Naive thymus-derived CD8-positive, alpha-beta T cell (primary cell): ENCODE measurements at places on chromosomes 11 and 22.

DNA sequence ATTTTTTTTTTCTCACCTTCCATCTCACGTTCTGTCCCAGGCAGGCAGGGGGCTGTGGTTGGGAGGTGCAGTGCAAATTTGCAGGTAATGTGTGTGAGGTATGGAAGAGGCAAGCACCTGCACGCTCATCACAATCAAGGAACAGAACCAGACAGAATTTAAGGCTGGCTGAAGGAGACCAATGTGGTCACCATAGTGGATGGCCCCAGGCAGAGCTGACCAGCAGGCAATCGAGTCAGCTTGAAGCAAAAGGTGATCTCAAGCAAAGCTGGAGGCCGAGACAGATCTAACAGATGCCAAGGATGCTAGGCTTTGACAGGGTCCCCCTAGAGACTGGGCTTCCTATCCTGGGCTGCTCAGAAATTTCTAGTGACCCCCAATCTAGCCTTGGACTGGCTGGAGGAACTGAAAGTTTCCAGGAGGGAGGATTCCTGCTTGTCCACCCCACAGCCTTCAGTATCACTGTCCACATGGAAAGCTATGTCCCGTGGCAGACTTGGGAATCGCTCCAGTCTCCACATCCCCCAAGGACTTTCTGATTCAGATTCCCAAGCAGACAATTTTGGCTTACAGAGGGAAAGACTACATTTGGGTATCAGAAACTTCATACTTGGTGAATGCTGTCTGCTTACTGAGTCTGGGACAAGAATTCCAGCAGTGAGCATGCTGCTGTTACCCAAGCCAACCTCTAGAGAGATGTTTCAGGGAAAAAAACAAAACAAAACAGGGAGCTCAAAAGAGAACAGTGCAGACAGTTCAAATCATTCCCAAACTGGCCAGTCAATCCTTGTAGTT is 9.0 kb upstream of the MICAL3 start:
- peaks cover 2% of the 10 kb centered on the region for H3K4me1 ChIP-seq
- H3K27ac ChIP-seq = no peak overlapping the region
- no peak overlapping the region for H3K4me3 ChIP-seq
- no peaks in the 10 kb centered on the region for H3K27me3 ChIP-seq
- no peaks in the 10 kb centered on the region for H3K36me3 ChIP-seq

DNA sequence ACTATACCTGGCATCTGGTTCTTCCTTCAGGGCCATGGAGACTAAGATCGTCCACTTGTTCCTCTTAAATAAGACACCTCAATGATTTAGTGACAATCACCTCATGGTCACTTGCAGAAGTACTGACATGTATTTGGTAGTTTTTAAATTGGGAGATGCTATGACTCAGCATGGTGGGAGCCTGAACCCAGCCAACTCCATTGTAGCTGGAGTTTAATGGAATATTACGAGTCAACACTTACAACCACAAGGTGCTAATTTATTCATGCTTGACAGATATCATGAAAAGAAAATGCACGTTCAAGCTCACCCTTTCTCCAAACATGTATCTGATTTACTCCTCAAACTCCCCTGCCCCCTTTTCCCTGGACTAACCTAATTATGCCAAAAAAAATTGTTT is 16.6 kb upstream of the APOL3 start:
- peaks cover 5% of the 10 kb centered on the region for H3K4me1 ChIP-seq
- no peaks in the 10 kb centered on the region for H3K27me3 ChIP-seq
- no peak overlapping the region for H3K27ac ChIP-seq

DNA sequence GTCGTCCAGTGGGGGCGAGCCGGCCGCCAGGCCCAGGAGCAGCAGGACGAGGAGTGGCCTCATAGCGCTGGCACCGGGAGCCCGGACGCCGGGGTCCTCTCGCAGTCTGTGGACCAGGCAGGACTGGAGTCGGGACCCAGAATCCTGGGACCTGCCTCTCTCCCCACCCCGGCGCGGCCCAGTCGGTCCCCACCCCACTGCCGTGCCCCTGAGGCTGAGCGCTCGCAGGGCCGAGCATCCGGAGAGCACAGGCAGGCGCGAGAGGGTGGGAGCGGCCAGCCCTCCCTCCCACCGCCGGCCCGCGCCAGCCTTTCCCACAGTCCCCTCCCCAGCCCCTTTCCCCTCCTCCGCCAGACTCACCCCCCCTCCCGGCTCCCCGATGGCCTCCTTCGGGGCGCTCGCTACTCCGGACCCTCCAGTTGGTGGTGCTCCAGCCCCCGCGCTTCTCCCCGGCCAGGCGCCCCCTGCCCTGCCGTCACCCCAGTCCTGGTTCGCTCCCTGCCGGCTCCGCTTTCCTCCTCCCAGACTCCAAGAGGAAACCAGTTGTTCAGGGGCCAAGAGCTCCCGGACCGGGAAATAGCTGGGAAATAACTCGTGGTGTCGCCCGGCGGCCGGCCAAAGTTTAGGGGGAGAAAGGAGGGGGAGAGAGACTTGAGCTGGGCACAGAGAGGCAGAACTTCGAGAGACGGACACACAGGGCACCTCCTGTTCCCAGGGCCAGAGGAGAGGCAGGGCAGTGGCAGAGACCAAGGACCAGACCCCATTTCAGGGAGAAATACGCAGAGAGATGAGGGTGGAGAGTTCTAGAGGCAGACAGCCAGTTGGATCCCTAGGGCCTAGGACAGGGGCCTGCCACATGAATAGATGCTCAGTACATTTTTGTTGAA is at the start of gene C1QTNF5:
Gene C1QTNF5, minus strand, starts transcription at position 549 of the 887 bp plus-strand sequence. Its CDS starts 486 bp downstream, at position 63.
- no peaks in the 10 kb centered on the region for H3K36me3 ChIP-seq
- H3K27ac ChIP-seq = peak within 1 kb of the TSS; percentile 75
- H3K4me3 ChIP-seq = peak within 1 kb of the TSS; percentile 26
- peaks cover 14% of the 10 kb centered on the region for H3K4me1 ChIP-seq
- no peak for DNase-seq

GRCh38 chr11:3604167-3604566 is 37.6 kb downstream of the ART5 start:
- H3K4me1 ChIP-seq = no peaks in the 10 kb centered on the region
- H3K27ac ChIP-seq = no peak overlapping the region

- peaks cover 2% of the 10 kb centered on the region for H3K36me3 ChIP-seq
- peaks cover 8% of the 10 kb centered on the region for H3K4me1 ChIP-seq
- H3K27me3 ChIP-seq = peaks cover 62% of the 10 kb centered on the region
These were observed 449.9 kb downstream of the OPCML start for GRCh38 chr11:133082453-133082781.

GRCh38 chr11:121429556-121429955 is 22.6 kb upstream of the SORL1 start:
- no peak for DNase-seq
- H3K27ac ChIP-seq = peak overlapping the region; percentile 47
- no peak overlapping the region for H3K4me3 ChIP-seq
- H3K27me3 ChIP-seq = no peaks in the 10 kb centered on the region

DNA sequence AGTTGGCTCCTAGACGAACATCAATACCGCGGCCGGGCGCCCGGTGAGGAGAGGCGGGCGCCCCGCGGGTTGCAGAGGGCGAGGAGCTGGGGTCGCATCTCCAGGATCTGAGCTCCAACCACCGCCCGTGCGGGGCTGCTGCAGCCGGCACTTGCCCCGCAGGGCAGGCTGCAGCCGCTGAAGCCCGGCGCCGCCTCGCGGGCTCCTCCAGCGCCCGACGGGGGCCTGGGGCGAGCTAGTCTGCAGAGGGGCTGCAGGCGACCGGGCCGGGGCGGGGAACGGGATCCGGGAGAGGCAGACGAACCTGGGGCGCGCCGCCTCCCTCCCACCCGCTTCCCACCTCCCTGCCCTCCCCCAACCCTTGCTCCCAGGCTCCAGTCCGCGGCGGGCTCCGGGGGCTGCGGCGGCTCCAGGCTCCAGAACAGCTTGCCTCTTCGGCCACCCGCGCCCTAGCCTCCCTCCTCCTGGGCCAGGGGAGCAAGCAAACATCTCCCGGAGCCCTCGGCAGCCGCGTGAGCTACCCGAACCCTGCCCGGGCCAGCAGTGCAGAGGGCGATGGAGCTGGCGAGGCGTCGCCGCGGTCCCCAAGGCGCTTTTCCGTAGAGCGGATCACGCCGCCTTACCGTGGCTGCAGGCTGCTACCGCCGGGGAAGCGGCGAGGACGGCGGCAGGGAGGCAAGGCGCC is 802 bp downstream of the TENM4 start:
- DNase-seq = no peak
- H3K36me3 ChIP-seq = peaks cover 6% of the 10 kb centered on the region
- H3K4me1 ChIP-seq = peaks cover 27% of the 10 kb centered on the region
- H3K27me3 ChIP-seq = peaks cover 43% of the 10 kb centered on the region
- H3K27ac ChIP-seq = no peak overlapping the region
- no peak overlapping the region for H3K4me3 ChIP-seq

- H3K27ac ChIP-seq = no peak overlapping the region
- H3K4me3 ChIP-seq = no peak overlapping the region
- DNase-seq = no peak
- no peaks in the 10 kb centered on the region for H3K36me3 ChIP-seq
- H3K4me1 ChIP-seq = no peaks in the 10 kb centered on the region
These were observed 97.0 kb upstream of the MPPED2 start for GRCh38 chr11:30683176-30683575.

DNA sequence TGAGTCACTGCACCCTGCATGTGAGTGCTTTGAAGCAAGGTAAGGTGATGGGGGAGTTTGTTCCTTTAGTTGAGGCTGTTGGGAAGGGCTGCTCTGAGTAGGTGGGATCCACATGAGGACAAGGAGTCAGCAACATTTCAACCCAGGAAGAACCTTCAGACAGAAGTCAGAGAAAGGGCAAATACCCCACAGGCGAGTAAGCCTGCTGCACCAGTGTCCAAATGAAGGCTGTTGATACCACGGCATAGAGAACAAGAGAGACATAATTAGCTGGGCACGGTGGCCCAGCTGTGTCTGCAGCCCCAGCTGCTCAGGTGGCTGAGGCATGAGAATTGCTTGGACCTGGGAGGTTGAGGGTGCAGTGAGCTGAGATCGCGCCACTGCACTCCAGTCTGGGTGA is 54.3 kb upstream of the CLMP start:
- H3K27ac ChIP-seq = no peak overlapping the region
- H3K36me3 ChIP-seq = no peaks in the 10 kb centered on the region
- H3K4me1 ChIP-seq = peaks cover 4% of the 10 kb centered on the region
- H3K4me3 ChIP-seq = no peak overlapping the region

DNA sequence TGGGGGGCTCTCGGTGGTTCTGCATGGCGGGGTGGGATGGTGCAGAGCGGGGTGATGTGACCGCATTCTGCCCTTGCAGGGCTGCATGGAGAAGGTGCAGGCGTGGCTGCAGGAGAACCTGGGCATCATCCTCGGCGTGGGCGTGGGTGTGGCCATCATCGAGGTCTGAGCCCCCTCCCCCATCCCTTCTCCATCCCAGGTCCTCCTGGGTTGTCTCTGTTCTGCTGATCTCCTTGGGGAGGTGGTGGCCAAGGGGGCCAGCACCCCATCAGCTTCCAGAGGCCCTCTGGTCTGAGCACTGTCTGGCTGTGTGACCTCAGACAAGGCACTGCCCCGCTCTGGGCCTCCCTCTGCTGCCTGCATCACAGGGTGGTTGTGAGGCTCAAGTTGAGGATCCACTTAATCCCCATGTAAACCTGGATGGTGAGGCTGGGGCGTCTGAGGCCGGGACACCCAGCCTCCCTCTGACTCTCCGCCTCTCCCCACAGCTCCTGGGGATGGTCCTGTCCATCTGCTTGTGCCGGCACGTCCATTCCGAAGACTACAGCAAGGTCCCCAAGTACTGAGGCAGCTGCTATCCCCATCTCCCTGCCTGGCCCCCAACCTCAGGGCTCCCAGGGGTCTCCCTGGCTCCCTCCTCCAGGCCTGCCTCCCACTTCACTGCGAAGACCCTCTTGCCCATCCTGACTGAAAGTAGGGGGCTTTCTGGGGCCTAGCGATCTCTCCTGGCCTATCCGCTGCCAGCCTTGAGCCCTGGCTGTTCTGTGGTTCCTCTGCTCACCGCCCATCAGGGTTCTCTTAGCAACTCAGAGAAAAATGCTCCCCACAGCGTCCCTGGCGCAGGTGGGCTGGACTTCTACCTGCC is 53.3 kb downstream of the CD82 start:
- peak overlapping the region; percentile 38 for H3K4me3 ChIP-seq
- peak overlapping the region; percentile 45 for H3K27ac ChIP-seq
- DNase-seq = no peak
- H3K4me1 ChIP-seq = peaks cover 33% of the 10 kb centered on the region
- H3K27me3 ChIP-seq = no peaks in the 10 kb centered on the region

DNA sequence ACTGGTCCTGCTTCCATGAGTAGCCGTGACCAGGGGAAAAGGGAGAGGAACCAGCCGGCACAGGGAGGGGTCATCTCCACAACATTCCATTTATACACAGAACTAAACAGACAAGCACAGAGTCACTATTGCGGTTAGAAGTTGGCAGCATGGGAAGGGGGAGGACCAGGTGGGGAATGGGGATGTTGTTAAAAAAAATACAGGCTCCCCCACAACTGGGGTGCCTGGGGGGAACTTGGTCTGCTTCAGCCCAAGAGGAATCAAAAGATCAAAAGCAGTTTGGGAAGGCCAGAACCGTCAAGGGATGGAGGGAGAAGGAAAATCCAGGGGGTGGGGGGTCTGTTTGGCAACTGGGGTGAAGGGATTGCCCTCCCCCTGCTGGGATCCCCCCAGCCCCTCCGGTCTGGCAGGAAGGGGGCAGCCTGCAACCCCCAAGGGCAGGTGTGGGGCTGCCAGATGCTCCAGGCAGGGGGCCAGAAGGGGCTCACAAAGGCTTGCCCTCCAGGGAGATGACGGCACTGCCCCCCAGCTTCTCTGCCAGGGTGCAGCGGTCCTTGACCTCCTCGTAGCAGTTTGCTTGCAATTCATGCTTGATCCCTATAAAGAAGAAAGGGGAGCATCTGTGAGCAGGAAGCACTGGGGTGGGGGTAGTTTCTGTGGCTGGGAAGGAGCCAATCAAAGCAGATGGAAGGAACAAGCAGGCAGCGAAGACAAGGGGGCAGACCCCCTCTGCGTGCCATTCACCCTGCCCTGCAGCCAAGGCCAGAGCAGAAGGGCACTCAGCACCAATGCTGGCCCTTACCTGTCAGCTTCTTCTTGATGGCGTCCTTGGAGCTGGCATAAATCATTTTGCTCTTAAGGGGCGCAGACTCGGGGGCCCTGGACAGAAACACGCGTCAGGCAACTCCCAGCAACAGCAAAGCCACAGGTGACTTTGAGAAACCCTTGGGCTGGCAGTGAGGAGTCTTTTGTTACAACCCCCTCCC is 2.8 kb downstream of the CFL1 start:
- no peaks in the 10 kb centered on the region for H3K27me3 ChIP-seq
- peaks cover 51% of the 10 kb centered on the region for H3K4me1 ChIP-seq
- H3K4me3 ChIP-seq = peak overlapping the region; percentile 87
- H3K36me3 ChIP-seq = peaks cover 43% of the 10 kb centered on the region
- no peak for DNase-seq
- no peak overlapping the region for H3K27ac ChIP-seq

- DNase-seq = peak; percentile 45
- no peaks in the 10 kb centered on the region for H3K36me3 ChIP-seq
- H3K4me3 ChIP-seq = no peak overlapping the region
- H3K27ac ChIP-seq = no peak overlapping the region
- no peaks in the 10 kb centered on the region for H3K27me3 ChIP-seq
These were observed 2.4 kb downstream of the MPST start for GRCh38 chr22:37021710-37022482.

GRCh38 chr11:122440811-122441665 is 214.5 kb upstream of the UBASH3B start:
- H3K27me3 ChIP-seq = peaks cover 19% of the 10 kb centered on the region
- H3K4me1 ChIP-seq = peaks cover 9% of the 10 kb centered on the region
- no peak for DNase-seq
- H3K36me3 ChIP-seq = no peaks in the 10 kb centered on the region
